M059J (cell line): ENCODE measurements at places on chromosomes 3 and 15. TPM values are rescaled to one million over a fixed set of nuclear protein-coding genes. Genes with fewer than 3 reads are reported as not detected.

GRCh38 chr3:44109771-44110361, 131.8 kb upstream of the TOPAZ1 start:
- no peak for DNase-seq

The CGNL1 gene
- 0.12 and 1.3 TPM in 2 replicates for total RNA-seq

DNA sequence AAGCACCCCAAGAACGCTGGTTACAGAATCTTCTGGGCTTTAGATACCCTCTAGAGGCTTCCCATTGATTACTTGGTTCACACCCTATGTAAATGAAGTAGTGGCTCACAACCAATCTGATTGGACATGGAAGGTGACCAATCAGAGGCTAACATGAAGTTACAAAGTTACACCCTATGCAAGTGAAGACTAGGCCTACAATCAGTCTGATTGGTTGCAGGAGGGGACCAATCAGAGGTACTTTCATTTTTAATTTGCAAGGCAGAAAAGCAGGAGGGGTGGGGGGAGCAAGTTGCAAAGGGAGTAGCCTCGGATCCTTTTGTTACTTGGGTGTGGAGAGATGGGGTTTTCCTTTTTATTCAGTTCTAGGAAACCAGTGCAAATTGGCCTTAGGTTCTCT, 11.1 kb upstream of the RTP2 start:
- peak; percentile 74 for DNase-seq

The CCDC54 gene
- not detected in 2 replicates for total RNA-seq

GRCh38 chr3:57227930-57228751, 612 bp downstream of the APPL1 start:
- DNase-seq = peak; percentile 54

DNA sequence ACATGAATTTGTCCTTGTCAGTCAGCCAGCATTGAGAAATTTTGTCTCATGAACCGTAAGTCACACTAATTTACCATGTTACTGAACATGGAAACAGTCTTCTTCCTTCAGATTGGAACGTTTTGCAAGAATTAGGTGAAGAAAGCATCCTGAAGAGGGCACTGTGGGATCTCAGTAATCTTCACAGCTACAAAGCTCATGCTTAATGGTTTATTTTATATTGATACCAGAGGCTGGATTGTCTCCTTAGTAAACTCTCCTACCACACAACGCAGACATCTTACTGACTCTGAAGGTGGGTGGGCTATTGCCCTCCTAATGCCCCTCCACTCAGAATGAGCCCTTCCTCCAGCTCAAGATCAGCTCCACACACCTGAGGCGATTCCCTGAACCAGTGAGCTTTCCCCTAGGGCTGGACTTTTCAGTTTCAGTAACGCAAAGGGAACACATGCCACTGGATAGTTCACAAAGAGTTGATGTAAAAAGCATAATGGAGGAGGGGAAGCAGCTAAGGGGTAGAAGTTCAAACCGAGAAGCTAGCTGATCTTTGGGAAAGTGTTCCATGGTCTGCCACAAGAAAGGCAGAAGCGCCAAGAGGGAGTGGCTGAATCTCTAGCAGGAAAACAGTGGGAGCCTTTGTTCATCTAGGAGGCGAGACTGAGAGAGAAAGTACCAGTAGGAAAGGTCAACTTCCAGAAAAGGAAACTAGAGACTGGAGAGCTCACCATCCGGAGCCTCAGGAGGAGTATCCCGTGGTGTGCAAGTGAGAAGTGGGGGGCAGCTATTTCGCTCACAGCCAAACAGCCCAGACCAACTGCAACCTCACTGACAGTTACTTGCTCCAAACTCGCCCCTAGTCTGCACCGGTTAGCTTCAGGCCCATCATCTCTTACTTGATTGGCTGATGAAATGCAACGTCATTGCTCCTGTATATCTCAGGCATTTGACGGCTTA, at the start of gene SLC9C1:
Gene SLC9C1, minus strand, starts transcription at position 849 of the 954 bp plus-strand sequence. CDS start 7,425 bp downstream, outside the sequence.
- peak; percentile 83 for DNase-seq

GRCh38 chr15:36948982-36949381, 151.4 kb downstream of the MEIS2 start:
- no peak for DNase-seq

DNA sequence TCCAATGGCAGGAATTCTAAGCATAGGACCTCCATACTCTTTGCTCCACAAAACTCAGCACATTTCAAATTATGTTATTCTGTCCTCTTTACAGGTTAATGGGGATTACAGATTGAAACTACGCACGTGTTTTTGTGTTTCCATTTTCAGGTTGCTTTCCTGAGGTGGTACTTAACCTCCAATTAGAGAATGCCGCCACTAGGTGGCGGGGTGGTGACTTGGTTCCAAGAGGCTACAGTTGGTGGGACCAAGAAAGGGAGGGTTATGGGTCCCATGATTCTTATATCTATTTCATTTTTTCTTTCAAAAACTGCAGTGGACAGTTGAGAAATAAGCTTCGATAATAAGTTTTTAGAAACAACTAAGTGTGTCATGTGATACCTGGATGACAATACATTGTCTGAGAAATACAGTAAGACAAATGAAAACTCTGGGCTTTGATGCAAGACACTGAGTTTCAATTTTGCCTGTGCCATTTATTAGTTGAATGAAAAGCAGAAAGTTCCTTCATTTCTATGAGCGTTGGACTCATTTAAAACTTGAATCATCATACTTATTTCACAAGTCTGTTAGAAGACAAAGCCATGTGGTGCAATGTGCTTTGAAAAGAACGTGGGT, 539.0 kb downstream of the FGF12 start:
- DNase-seq = peak; percentile 42

GRCh38 chr15:85397151-85397550, 16.7 kb downstream of the AKAP13 start:
- no peak for DNase-seq

The SCAMP2 gene
- total RNA-seq = 41.5 and 60.0 TPM in 2 replicates

DNA sequence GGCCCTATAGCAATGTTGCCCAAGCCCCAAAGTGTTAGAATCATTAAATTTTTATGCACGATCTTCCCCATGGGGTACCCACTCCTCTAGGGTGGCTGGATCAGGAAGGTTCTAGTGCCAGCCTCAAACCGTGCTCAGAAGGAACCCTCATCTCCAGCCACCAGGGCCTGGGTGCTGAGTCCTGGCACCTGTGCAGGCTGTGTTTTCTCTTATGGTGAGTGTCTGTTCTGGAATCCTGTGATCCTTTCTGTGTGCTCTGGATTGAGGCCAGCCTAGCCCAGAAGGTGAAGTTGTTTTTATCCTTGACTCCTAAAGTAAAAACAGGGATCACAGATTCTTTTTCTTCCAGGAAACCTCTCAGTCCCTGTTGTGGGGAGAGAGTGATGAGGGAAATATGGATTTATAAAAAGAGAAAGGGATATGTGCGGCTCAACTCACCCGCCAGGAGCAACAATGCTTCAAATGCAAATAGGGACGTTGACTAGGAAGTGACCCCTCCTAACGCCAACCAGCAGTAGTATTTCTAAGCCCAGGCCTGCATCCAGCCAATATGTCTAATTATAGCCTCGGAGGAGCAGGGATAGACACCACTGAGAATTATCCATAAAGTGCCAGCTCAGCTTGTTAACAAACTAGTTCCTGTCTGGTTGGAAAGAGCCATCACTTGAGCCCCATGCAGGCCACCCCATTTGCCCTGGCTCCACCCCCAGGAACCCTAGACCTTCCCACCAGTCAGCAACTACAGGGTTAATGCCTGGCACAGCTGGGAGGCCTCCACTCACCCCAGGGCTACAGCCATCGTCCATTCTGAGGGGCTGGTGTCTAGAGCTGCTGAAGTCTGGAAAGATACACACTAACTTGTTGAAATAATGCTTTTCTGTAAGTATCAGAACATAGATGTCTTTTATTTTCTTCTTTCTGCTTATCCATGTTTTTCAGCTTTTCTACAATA, 513.5 kb upstream of the PROK2 start:
- no peak for DNase-seq

The PAQR9 gene
- total RNA-seq = 0.12 and 0.59 TPM in 2 replicates

DNA sequence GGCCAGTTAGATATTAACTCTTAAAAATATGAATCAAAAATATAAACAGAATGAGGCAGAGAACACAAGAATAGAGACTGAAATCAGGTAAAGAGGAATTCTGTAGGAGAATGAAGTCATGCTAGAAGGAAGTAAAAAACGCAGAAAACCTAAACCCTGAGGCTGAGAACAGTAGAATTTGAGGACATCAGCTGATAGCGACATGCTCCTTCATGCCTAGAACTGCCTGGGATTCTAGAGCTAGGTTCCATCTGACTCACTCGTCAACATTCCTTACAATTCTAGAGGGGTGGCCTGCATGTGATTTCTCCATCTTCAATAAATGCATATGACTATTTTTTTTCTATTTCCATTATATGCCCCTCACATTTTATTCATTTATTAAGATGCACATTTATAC, 343.0 kb downstream of the ROBO1 start:
- DNase-seq = no peak
